ENCODE measurements at places on chromosomes 3 and 15.

- DNase-seq = no peak
Measured at GRCh38 chr15:26943866-26944265, 27.1 kb upstream of the GABRG3 start.

DNA sequence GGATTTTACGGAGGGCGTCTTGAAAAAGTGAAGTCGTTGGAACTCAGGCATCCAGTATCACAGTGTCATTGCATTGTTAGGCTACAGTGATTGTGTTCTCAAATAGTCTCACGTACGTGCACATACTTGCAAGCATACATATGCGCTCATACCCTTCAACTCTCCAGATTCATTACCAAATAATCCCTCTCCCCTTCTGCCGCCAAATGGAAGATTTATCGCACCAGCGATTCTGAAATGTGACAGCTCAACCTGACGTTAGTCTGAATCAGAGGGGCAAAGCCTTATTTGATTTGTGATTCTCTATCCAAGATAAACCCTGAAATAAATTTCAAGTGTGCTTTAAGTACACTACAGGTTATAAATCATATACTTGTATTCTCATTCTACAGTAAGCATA, 119.4 kb downstream of the GADL1 start:
- no peak for DNase-seq

DNA sequence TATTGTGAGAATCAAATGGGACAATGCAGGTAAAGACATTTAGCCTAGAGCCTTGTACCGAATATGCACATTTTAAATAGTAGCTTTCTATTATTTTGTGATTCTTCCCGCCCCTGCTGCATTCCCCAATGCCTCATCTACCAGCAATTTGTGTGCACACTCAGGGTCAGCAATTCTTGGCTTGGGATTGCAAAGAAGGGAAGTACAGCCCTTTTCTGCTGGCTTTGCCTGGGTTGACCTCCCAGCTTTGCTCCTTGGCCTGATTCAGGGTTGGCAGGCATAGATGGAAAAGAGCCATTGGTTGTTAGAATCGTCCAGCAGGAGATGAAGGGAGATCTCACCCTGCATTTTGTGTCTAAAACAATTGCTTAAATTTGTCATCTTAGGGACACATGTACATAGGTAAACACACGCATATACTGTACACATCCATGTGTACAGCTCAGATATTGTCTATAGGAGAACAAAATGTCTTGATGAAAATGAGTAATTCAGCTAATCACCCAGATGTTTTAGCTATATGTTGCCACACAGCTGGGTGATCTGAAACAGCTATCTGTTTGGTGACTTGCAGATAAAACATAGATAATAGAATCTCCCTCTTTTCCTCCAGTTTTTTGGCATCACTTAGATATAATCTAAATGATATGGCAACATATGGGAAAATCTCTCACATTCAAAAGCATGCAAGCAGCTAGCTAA, 340.9 kb upstream of the TBL1XR1 start:
- DNase-seq = peak; percentile 51

- no peak for DNase-seq
Measured at GRCh38 chr3:110375751-110376518, 695.7 kb upstream of the NECTIN3 start.

GRCh38 chr3:54360320-54360719, 238.0 kb downstream of the CACNA2D3 start:
- DNase-seq = no peak

DNA sequence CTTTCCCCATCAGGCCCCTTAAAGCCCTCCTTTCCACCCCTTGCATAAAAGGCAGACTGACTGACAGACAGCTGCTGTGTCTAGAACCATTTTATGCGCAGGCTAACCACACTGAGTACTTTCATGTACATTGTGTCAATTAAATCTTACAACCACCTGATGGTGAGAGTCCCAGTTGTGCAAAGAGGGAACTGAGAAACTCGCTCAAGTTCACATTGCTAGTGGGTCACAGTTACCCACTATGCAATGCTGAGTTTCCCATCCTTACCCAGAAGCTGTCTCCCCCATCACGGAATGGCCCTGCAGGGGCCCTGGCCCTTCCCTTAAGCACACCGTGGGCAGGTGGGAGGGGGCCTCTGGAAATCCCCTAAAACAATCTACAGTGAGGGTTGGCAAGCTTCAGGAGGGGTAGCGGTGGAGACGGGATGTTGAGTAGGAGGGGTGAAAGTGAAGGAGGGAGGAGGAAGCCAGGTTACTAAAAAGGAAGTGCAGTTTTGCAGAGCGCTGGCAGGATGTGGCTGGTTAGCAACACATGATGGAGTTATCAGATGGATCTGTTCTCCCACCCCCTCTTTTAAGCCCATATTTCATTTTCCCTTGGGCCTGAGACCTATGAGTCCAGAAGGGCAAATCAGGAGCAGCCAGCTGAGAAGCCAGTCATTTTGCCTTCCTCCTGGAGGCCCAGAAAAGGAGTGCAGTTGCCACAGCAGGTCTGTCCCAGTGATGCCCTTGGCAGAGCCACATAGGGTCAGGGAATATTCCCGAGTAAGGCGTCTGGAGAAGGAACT, 30.0 kb downstream of the STARD5 start:
- no peak for DNase-seq

DNA sequence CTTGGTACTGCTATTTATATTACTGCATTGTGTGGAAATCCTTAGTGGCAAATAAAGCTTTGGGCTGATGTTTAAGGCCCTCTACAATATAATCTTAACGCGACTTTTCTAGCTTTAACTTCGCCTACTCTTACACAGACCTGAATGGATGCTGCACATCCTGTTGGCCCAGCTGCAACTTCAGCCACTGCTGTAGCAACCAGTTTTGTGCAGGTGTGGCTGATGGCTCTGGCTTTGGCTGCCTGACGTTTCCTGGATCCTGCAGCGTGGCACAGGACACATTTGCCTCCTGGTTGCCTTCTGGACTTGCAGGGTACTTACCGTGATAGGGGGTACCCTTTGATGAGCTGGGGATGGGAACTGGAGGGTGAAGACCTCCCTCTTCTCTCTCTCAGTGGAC, 20.2 kb upstream of the ERICH6 start:
- no peak for DNase-seq

DNA sequence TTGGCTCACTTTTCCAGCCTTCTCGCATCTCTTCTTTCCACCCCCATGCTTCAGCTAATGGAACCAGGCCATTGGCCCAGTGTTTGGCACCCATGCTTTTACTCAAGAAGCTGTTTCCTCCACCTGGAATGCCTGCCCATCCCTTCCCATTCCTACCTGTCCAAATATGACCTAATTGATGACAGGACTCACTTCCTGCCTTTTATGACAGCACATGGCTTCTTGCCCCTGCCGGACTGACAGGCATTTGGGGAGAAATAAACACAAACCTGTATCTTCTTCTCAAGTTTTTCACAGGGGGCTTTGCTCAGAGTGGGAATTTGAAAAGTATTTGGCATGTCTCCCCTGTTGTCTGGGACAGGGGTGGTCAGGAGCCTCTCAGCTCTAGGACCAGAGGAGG, 120.1 kb downstream of the ABHD5 start:
- DNase-seq = no peak

- DNase-seq = no peak
Measured at GRCh38 chr3:34106879-34107278, 308.4 kb downstream of the PDCD6IP start.

DNA sequence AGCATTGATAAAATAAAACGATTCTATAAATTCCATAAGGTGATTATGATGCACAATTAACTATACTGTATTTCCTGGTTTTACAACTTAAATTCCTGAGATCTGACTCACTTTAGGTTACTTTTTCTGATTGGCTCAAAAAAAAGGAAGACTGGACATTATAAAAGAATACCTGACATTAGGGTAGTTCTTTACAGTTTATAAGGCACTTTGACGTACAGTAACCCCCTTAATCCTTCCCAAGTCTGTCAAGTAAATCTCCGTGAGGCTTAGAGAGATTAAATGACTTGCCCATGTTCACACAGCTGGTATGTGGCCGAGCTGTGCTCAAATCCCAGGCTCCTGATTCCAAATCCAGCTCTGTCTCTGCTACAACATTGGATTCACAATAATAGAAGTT, 1.0 kb upstream of the SLTM start:
- no peak for DNase-seq

DNA sequence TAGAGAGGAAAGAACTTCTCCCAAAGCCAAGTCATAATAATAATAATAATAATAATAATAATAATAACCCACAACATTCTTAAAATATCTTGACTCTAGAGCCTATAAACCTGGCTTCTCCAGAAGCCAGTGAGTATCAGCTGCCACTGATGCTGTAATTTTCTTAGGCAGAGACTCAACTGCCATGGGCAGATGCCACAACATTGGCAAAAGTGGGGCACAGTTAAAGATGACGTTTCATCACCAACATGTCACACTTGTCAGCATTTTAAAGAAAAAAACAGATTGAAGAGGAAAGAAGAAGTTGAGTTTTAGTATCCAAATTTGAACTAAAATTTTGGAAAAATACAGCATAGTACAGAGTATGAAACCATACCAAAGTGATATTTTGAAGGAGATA, 265.0 kb downstream of the ZMAT3 start:
- DNase-seq = no peak

GRCh38 chr3:40200692-40201316, 108.7 kb upstream of the EIF1B start:
- DNase-seq = no peak

DNA sequence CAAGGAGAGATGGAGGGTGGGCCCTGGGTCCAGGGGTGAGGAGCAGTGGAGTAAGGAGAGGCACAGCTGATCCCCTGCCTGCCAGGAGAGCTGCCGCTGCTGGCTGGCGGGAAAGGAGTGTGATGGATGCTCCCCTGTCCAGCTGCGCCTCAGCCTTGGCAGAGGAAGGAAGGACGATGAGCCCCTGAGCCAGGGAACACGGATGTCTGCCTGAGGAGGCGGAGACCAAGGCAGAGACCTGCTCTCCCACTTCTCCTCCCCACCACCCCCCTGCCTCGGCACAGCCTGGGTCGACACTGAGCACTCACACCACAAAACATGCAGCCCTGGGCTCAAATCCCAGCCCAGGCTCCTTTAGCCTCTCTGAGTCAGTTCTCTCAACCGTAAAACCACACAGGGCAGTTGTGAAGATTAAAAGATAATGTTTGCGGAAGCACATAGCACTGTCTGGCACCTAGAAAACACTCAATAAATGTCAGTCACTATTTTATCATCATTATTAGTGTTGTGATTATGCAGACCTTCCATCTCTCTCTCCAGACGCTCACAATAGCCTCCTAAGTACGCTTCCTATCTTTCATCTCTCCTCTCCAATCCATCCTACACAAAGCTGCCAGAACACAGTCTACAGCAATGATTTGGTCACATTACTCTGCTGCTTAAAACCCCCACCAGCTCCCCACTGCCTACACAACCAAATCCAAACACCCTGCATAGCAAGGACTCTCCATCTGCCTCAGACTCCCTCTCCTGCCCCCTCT, 52.2 kb downstream of the SEMA5B start:
- DNase-seq = no peak

- DNase-seq = no peak
Measured at GRCh38 chr3:39205919-39206516, 13.6 kb upstream of the XIRP1 start.

DNA sequence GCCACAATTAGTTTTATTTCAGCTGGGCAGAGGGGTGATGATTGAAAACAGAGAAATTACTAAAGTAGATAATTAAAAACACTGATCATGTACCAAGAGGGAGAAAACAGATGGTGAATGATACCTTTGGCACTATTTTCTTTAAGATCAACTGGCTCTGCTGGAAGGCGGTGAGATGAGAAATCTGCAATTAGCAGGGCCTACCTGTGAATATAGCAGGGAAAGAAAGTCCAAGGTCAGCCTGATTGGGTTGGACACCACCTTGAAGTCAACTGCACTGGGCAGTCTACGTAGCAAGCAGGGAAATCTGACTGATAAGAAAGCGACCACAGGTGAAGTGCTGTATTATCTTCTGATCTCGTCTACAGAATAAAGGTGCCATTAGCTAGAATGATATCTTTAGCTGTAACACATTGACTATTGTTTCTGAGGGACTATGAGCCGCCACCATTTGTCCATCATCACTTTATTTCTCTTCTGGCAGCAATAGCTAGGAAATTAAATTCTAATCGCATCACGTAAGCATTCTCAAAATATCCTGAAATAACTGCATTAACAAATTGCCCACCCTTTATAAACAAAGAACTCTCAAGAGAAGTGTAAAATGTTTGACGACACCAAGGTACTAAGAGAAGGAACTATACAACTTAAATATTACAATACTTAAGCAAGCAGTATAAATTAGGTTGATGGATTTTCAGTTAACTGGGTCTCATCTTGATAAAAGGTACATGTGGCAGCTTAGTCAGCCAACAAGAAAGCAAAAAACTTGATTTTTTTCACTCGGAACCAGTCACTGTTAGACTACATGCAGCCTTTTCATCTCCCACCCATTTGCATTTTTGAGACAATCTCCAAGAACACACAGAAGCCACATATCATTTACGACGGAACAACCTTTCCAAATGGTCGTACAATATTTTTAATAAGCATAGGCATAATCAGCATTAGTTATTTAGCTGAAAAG, 1.3 kb downstream of the NEDD4 start:
- DNase-seq = no peak

DNA sequence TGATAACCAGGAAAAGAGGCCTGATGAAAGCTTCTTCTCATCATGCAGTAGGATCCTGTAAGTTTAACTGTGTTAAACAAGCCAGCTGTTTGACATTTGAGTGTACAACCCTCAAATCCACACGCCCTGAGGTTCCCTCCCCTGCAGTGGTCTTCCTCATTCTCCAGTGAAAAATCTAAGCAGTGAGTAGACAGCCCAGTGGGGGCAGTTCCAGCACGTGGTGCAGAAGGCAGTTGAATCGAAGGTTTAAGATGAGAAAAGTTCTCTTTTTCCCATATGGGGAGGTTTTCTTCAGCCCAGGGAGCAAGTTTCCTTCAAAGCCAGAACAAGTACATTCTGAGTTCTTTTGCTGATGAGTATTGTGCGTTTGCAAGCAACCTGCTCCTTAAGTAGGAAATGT, 174.5 kb downstream of the NR2F2 start:
- DNase-seq = no peak

- peak; percentile 41 for DNase-seq
Measured at GRCh38 chr3:39166932-39167532, 13.6 kb upstream of the CSRNP1 start.

GRCh38 chr3:101037613-101038012, 44.4 kb upstream of the ABI3BP start:
- no peak for DNase-seq

GRCh38 chr3:196428041-196428440, 4.2 kb downstream of the UBXN7 start:
- DNase-seq = no peak

GRCh38 chr15:41503669-41504010, 10.0 kb downstream of the ITPKA start:
- no peak for DNase-seq

DNA sequence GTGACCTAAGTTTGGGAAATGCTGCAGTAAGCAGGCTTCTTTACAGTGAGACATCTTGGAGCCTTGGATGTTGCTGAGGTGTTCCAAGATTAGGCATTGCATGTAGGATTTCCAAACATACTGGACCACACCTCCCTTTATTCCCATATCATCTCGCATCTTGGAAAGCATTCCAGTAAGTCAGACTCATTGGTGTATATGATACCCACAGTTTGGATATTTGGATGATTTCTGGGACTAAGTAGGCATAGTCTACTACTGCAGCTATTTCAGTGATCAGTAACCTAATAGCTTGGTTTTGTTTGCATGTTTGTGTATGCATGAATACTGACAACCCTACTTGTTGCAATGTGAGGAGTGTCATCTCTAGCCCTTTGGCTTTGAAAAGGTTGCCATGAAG, 97.3 kb downstream of the SEMA6D start:
- DNase-seq = no peak

- peak; percentile 64 for DNase-seq
Measured at GRCh38 chr3:72274493-72275330, 489.8 kb upstream of the PROK2 start.

GRCh38 chr3:15955968-15956367, 158.2 kb upstream of the ANKRD28 start:
- DNase-seq = peak; percentile 38

GRCh38 chr3:117131259-117131658, 421.7 kb downstream of the TUSC7 start:
- DNase-seq = no peak

All from midbrain (tissue), 1 donor.